Endothelial cell of umbilical vein (primary cell): ENCODE measurements at places on chromosomes 1 and 21. TPM values are rescaled to one million over a fixed set of nuclear protein-coding genes. Genes with fewer than 3 reads are reported as not detected.

DNA sequence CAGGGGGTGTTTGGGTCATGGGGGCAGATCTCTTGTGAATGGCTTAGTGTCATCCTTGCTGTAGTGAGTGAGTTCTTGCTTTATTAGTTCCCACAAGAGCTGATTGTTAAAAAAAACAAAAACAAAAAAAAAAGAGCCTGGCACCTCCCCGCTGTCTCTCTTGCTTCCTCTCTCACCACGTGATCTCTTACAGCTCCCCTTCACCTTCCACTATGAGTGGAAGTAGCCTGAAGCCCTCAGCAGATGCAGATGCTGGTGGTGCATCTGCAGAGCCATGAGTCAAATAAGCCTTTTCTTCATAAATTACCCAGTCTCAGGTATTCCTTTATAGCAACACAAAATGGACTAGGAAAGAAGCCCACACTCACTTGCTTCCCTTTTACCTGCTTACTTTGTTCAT is 17.2 kb upstream of the RGL1 start:
- DNase-seq = no peak

GRCh38 chr1:232423591-232423990 is 206.3 kb downstream of the SIPA1L2 start:
- no peak for DNase-seq

GRCh38 chr1:48876330-48876785 is 99.7 kb upstream of the BEND5 start:
- DNase-seq = no peak

- no peak for DNase-seq
These were observed 139.4 kb downstream of the VPS13D start for GRCh38 chr1:12369258-12369657.

DNA sequence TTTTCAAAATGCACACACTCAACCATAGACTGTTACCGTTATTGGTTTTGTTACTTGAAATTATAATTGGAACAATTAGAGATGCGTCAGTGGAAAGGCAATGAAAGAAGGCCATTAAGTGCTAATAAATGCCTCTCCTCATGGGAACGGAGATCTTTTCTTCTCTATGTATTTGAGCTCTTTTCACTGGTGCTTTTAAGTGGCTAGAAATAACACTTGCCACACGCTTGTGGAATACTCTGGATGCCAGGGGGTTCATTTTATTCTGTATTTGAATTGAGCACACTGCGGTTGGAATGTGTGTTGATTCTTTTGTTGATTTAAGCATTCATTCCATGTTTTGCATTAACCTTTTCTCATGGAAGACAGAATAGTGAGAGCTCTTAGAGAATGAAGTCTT is 68.4 kb downstream of the DNM3 start:
- no peak for DNase-seq

DNA sequence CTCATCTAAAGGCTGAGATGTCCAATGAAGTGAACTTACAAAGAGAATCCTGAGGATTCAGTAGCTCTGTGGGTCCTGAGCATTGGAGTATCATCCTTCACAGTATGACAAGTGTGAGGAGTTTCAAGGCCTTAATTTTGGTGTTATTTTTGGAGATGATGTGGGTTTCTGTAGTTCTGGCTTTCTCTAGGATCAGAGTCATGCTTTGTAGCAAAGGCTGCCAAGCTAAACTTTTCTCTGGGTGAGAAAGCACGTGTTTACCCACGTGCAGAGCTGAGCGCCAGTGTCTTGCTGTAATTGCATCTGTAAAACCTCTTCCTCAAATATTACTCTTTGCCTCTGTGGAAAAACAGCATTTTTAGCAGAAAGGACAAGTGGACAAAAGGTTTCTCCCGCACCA is 387.8 kb upstream of the LYPLAL1 start:
- peak; percentile 67 for DNase-seq

Gene CLEC20A
- polyA plus RNA-seq = not detected in 2 replicates

Gene CHRM3
- polyA plus RNA-seq = not detected in 2 replicates
